Activated CD8-positive, alpha-beta memory T cell treated with anti-CD3 and anti-CD28 coated beads, Interleukin-2, amount 10 ng/mL, durations not matched to agents 7 days and 5 days (primary cell): ENCODE measurements at places on chromosomes 6 and 20. TPM values are rescaled to one million over a fixed set of nuclear protein-coding genes. Genes with fewer than 3 reads are reported as not detected.

The EEF1A2 gene
- total RNA-seq = 0.84 TPM

The CALHM6 gene
- total RNA-seq = 3.8 TPM

The FAM209B gene
- 1.3 TPM for total RNA-seq

The ENPP3 gene
- total RNA-seq = 1.4 TPM

The LATS1 gene
- 28.5 TPM for total RNA-seq

The APCDD1L gene
- total RNA-seq = not detected

The RUNX2 gene
- total RNA-seq = 19.9 TPM

The TSBP1 gene
- total RNA-seq = not detected

The ACSS1 gene
- 44.4 TPM for total RNA-seq

The SLC35B2 gene
- total RNA-seq = 39.6 TPM

The GRM1 gene
- not detected for total RNA-seq

The CTCFL gene
- not detected for total RNA-seq
